Epithelial cell of prostate (primary cell): ENCODE measurements at places on chromosomes 6 and 20.

- peak; percentile 73 for DNase-seq
These were observed 8.1 kb upstream of the UBR2 start for GRCh38 chr6:42555477-42556457.

DNA sequence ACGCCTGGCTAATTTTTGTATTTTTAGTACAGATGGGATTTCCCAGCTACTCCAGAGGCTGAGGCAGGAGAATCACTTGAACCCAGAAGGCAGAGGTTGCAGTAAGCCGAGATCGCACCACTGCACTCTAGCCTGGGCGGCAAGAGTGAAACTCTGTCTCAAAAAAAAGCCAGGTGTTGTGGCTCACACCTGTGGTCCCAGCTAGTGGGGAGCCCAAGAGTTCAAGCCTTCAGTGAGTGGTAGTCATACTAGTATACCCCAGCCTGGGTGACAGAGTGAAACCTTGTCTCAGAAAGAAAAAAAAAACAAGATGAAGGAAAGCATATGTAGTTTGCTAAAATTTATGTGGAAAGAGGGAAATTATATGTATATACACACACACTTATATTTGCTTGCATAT lies 20.0 kb upstream of the POU5F1 start:
- no peak for DNase-seq

DNA sequence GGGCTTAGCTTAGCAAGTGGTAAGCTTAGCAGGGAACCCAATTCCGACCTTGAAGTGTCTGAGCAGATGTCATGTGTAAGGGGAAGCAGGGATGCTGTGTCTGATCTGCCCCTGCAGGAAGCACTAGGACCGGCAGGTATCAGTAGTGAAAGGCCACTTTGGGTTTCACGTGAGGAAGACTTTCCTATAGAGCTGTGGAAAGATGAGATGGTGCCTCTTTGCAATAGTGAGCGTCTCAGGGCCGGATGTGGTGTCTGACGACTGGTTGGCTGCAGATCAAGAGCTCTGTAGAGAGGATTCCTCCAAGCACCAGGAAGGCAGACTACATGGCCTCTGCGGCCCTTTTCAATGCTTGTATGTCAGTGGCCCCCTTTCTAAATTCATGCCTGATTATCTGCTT lies 98.3 kb downstream of the TIAM2 start:
- no peak for DNase-seq

DNA sequence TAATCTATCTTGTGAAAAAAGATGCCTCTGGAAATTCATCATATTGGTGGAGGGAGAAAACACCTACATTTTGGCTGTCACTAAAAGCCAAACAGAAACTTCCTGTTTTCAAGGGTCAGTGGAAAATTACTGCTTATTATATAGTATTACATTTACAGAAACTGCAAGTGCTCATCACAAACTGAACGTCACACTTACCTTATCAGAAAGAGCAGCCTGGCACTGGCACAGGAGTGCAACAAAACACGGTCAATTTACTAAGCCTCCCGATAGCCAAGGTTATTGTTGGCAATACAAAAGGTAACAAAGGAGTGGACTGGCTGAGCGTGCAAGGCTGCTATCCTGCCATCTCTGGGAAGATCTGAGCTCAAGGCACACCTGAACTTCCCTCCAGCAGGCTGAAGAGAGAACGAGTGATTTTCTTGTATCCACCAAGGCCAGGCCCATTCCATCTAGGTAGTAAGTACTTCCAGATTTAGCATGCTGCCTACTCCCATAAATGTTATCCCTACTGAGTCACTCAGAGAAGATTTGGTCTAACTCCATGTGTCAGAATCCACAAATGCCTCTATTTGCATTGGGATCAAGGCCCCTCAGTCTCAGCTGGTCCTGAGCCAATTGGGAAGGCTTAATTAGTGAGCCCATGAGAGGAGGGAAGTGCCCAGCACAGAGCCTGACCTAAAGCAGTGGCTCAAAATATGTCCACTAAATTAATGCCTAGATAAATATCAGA lies 399.8 kb downstream of the BTBD9 start:
- no peak for DNase-seq

DNA sequence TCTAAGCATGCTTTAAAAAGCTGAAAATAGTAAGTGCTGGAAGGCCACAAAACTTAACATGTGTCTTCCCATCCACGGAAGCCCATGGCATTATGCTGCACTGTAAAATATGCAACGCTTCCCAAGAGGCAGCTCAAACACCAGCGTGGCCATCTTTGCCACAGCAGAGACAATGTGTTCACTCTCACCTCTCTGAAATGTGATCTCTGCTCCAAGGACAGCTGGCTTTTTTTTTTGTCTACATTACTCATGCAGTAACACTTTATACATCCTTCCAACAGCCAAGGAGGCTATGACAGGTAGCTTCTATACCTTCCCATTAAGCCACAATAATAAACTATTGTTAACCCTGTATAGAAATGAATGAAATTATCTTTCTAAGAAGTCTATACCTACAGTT lies 49.2 kb downstream of the BLOC1S5 start:
- no peak for DNase-seq

GRCh38 chr20:14921513-14921912 lies 584.1 kb upstream of the FLRT3 start:
- DNase-seq, result no peak

DNA sequence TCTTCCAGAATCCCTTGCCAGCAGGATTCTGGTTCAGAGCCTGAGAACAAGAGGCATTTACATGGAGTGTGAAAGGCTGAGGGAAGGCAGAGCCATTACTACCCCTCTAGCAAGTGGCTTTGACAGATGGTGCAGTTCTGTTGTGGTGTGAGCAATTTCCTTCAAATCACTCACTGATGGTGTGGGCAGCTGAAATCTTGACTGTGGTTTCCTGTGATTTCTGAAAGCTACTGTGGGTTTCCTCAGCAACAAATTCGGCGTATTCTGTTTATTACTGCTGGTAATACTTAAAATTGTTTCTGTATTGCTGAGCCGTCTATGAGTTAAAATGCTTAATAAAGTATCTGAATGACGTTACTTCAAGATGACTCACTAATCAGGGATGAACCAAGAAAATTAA lies 181.5 kb upstream of the TCF21 start:
- DNase-seq, result no peak

- DNase-seq, result no peak
These were observed 45.3 kb downstream of the VAPB start for GRCh38 chr20:58434326-58434725.

GRCh38 chr6:126947070-126947469 lies 171.4 kb upstream of the RSPO3 start:
- no peak for DNase-seq

GRCh38 chr6:158061709-158062461 lies 80.2 kb downstream of the SYNJ2 start:
- DNase-seq, result no peak

DNA sequence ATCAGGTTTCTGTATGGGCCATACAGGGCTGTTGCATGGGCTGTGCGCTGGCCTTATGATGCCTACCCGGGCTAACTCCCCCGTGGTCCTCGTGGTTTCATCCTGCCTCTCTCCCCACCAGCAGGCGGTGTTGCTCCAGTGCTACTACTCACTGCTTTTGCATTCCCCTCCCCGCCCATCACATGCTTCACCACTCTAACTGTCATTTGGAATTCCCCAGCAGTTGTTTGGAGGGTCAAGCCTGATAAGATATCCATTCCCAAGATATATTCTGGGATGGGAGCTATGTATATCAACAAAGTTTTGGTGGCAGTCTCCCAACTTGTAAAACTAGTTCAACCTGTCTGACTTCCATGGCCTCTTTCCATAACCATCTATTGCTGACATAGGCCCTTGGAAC lies 233.2 kb upstream of the SOX4 start:
- no peak for DNase-seq

- DNase-seq, result peak; percentile 27
These were observed 61.2 kb downstream of the FOXC1 start for GRCh38 chr6:1670711-1671462.

DNA sequence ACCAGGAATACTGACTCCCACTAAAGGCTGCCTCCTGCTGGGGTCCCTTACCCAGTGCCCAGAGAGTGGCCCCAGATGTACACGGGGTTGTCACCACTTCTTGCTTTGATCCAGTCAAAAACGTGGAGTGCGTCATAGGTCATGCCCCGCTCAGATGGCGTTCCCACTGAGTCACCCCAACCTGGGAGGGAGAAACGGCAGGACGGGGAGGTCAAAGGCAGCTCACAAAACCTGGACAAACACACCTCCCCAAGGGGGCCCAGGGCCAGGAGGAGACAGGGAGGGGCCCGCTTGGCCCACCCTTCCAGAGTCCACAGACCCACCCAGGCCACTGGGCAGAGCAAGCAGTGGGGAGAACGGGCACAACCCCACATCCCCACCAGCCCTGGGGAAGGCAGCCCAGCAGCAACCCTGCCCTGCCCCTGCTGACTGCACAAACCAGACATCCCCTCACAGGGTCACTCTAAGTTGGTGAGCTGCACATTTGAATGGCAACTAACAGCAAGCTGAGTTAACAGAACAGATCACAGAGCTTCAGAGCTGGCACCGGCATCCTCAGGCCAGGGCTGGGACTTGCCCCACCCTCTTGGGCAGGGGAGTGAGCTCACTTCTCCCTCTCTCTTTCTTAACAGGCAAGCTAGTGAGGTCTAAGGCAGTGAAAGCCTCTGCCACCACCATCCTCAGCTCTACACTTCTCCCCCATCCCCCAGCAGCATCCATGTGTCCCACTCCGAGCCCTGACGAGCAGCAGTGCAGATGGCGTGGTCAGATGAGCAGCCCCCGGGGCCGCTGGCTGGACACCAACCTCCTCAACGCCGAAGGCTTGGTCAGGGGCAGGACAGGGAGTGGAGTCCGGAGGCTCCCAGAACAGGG lies 61.7 kb downstream of the PYGB start:
- DNase-seq, result no peak

GRCh38 chr20:50920997-50921396 lies 10.2 kb downstream of the ADNP start:
- no peak for DNase-seq

- DNase-seq, result no peak
These were observed 2.1 kb downstream of the HNF4A start for GRCh38 chr20:44357555-44358125.

- DNase-seq, result no peak
These were observed 173.2 kb downstream of the BTBD3 start for GRCh38 chr20:12090920-12091319.

- DNase-seq, result no peak
These were observed 28.1 kb upstream of the FOXP4 start for GRCh38 chr6:41518118-41518517.

- DNase-seq, result peak; percentile 41
These were observed 45.7 kb upstream of the TSHZ2 start for GRCh38 chr20:52926505-52926904.

DNA sequence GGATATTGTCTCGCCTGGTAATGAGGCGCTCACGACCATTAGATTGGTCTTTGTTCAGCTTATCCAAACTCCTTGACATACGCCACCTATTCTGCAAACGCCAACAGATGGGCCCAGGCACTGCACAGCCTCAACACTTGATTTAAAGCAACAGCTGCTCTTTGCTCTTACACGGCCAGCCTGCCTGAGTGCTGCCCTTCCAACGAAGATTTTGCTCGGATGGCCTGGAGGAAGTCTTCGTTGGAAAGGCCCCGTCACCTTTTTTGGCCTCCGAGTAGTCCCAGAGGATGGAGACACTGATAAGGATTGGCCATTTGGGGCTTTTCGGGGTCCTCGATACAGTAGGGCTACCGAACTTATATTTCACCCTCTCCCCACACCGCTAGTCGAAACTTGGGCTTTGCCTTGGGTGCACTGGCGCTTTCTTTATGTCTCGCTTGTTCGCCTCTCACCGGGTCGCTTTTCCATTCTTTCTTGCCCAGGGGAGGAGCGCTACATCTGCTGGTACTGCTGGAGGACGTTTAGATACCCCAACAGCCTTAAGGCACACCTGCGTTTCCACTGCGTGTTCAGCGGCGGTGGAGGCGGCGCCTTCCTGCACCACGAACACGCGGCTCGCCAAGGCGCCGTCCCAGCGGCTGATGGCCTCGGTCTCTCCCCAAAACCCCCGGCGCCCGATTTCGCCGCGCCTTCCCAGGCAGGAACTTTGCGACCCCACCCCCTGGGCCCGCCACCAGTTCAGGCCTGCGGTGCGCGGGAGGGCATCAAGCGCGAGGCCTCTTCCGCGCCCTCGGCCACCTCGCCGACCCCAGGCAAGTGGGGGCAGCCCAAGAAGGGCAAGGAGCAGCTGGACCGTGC lies 6.1 kb downstream of the PRDM13 start:
- DNase-seq, result no peak

DNA sequence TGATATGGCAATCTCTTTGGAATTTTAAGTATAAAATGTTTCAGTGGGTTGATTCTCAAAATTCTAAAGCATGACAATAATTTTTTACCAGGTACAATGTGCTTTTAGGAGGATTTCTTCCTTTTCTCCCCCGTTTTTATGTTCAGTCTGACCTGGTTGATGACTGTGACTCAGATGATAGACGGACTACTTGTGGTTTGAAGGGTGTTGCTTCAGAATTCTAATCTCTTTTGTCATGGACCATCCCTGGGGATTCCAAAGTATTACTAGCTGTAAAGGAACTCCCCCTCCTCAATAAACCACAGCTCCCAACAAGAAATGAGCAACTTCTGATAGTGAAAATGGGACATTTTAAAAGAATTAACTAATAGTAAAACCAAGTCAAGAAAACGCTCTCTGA lies 34.9 kb upstream of the TNFAIP3 start:
- DNase-seq, result peak; percentile 60

GRCh38 chr6:42618686-42619085 lies 54.9 kb downstream of the UBR2 start:
- no peak for DNase-seq

DNA sequence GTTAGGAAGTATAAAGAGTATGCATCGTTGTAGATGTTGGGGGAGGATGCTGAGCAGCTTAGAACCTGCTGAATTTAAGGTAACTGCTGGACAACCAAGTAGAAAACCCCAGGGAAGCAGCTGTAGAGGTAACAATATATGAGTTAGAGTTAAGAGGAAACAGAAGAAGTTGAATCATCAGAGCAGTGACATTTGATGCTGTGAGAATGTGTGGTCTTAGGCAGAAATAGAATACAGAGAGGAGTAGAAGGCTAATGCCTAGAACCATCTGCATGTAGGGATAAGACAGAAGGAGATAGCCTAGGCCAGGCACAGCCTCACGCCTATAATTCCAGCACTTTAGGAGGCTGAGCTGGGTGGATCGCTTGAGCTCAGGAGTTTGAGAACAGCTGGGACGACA lies 22.6 kb upstream of the DYNLRB1 start:
- DNase-seq, result no peak

DNA sequence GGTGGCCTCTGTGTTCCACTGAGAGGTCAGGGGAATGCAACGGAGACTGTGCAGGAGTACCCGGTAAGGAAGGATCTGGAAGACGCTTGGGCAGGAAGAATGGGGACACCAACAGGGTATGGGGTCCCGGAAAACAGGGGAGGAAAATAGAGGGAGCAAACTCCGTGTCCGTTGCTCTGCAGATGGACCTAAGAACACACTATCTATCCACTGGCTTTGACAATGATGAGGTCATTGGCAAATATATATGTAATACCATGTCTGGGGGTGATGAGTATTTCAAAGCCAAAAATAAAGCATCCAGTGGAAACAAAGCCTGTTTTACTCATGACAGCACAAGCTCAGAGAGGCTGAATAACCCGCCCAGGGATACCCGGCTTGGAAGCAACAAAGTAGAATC lies 80.2 kb downstream of the BMP7 start:
- no peak for DNase-seq
